Panc1 (cell line): ENCODE measurements at places on chromosomes 16 and 17. TPM values are rescaled to one million over a fixed set of nuclear protein-coding genes. Genes with fewer than 3 reads are reported as not detected.

RANBP10 gene
- 13.4 TPM for total RNA-seq

GRCh38 chr17:14197057-14197456, 39.6 kb downstream of the CDRT15 start:
- DNase-seq, result no peak

- no peak for DNase-seq
These were observed 57.3 kb upstream of the RPL38 start for GRCh38 chr17:74146196-74146595.

DNA sequence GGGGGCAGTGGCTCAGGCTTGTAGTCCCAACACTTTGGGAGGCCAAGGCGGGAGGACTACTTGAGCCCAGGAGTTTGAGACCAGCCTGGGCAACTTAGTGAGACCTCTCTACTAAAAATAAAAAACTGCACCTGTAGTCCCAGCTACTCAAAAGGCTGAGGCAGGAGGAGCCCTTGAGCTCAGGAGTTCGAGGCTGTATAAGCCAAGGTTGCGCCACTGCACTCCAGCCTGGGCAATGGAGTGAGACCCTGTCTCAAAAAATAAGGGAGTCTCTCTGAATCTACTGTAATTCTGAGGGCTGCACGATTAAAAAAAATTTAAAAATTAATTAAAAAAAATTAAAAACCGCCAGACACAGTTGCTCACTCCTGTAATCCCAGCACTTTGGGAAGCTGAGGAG, 3.9 kb downstream of the COIL start:
- DNase-seq, result no peak
